SHP77 treated with DMSO at 0.1 percent for 48 hours (cell line): ENCODE measurements at places on chromosomes 3 and 15.

DNA sequence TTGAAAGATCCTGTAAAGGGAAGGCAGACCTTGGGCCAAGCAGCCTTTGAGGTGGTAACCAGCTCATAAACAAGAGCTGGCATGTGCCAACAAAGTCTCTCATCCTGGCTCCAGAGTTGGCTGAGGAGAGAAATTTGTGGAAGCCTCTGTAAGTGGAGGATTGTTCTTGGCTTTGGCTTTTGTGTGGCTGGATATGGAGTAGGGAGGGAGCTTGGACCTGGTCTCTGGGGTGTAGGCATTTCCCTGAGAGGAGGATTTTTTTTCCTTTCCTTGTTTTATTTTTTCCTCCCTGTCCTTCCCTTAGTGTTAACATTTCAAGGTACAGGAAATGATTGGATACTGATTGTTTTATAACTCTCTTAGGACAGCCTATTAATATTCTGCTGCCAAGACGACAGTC, 60.8 kb downstream of the ZNF609 start:
- DNase-seq, result no peak

- no peak for DNase-seq
Observed at GRCh38 chr15:83200162-83200561, 7.5 kb downstream of the HDGFL3 start.

GRCh38 chr3:117695871-117696645, 986.5 kb downstream of the TUSC7 start:
- DNase-seq, result no peak

DNA sequence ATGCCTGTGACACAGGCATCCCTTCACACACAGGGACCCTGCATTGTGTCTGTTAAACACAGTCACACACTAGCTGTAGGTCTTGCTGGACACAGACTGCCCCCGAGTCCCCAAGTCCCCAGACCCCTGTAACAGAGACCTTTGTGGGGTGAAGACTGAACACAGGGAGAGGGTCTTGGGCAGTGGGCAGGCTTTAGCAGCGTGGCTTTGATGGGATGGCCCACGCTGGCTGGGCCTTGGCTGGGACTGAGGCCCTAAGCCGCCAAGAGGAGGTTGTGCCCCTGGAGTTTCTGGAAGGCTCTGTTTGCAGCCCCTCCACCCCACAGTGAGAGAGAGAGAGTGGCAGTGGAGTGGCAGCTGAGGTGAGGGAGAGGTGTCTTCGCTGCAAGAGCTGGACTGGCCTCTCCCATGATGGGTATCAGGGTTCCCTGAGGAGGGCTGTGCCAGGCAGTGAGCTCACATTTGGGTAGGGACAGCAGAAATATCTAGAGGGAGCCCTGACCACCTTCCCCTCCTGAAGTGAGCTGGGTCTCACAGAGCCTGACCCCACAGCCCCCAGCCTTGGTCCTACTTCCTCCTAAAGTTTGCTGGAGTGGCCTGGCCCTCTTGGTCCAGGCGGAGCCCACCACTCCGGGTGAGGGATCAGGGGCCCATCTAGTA, 635 bp upstream of the VILL start:
- DNase-seq, result no peak

DNA sequence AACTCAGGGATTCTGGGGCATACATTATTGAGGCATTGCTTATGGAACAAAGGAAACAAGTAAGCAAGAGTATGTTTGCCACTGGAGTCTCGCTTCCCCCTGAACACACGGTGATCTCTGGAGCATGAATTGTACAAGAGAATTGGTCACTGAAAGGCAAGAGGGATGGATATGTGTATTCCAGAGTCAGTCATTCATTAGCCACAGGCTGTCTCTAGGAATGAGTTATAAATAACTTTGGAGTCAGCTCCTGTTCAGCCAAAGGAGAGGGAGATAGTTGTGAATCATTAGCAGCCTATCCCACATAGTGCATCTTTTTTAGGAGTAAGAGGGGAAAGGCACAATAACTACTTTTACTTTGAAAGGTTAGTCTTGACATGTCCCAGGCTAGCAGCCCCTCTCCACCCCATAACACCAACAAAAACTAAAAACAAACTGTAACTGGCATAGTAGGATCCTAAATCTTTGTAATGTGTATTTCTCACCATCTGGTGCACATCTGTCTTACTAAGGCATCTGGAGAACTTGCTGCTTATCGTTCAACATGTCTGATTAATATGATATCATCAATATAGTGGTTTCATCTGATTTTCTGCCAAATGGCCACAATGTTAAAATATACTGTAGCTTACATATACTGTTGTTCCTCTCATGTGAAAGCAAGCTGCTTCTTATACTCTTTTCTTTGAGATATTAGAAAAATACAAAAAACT, 462.2 kb downstream of the GRM7 start:
- no peak for DNase-seq

GRCh38 chr15:34358367-34358766, 8.6 kb downstream of the LPCAT4 start:
- DNase-seq, result no peak

GRCh38 chr15:99546441-99547100, 19.2 kb upstream of the MEF2A start:
- no peak for DNase-seq

DNA sequence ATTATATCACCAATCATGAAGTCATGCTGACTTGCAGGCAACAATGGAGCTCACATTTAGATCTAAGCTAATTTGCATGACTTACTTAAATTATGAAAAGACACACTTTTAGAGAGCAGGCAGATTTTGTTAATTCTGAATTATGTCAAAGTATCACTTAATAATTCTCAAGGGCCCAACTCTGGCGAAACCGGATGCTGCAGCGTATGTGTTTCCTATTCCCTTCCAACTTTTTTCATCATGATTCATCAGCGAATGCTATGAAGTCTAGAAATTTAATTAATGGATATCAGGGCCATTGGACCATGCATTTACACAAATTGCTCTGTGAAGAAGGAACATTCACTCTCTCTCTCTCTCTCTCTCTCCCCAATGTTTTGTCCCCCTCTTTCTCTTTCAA, 63.5 kb upstream of the GOLGA8A start:
- no peak for DNase-seq

DNA sequence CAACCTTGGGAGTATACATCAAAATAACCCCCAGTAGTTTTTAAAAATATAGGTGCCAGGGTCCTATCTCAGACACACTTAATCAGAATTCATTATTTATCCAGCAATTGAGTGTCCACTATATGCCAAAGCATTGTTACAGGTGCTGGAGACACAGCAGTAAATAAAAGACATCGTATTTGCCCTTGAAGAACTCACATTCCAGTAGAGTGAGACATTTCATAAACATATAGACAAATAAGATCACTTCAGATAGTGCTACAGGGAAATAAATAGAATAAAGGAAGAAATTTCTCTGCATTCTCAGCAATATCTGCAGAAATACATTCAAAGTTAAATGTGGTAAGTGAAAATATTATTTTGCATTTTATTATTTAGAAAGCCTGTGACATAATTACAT, 34.1 kb upstream of the ANKRD28 start:
- no peak for DNase-seq

DNA sequence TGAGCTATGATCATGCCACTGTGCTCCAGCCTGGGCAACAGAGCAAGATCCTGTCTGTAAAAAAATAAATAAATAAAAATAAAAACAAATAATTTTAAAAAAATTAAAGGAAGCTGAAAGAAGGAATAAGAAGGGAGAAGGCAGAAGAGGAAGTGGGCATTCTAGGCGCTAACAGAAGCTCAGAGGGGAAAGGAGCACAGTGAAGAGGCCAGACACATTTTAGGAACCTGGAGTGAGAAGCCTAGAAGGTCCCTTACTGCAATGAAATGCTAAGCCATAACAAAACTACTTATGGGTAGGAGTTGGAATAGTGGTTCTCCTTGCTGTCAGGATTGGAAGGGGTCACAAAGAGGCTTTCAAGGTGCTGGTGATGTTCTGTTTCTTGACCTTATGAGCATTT, 64.0 kb downstream of the ITGB5 start:
- no peak for DNase-seq

- DNase-seq, result no peak
Observed at GRCh38 chr15:65310431-65311137, 6.1 kb downstream of the RNU5B-1 start.

DNA sequence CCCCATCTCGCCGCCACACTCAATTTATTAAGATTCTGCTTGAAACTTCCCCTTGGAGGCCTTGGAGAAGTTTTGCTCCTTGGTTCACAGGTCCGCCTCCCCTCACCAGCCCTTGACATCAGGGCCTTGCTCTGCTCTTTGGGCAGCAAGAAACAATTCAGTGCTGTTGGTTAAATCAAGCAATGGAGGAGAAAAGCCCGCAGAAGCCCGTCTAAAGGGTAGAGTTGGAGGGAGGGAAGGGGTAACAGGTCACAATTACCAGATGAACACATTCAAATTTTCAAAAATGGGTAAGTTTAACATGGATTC, 429 bp downstream of the PARP9 start:
- DNase-seq, result no peak
